ENCODE measurements at places on chromosomes 16 and 17. TPM values are rescaled to one million over a fixed set of nuclear protein-coding genes. Genes with fewer than 3 reads are reported as not detected.

DNA sequence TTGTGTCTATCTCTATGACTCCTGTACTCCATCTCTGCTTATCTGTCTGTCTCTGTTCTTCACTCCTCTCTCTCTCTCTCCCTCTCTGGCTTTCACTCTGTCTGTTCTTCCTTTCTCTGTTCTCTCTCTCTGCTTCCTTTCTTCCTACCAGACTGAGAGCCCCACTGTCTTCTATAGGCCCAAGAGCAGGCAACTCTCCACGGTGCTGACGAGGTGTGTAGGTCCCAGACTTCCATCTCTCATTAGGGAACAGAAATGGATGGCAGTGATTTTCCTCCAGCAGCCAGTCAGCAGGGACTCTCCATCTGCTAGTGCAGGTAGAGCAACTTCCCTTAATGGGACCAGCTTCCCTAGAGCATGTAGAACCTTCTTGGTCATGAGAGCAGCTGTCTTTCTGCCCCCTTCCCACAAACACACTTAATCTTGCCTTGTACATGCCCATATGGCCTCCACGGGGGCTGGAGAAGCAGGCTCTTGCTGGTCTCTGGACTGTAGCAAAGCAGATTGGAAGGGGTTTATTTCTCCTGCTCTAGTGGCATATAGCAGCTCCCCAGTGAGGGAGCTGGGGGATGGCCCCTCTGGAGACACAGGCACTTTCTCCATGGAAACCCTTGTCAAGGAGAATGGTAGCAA lies 47.8 kb upstream of the NLRP1 start:
- DNase-seq: no peak

DNA sequence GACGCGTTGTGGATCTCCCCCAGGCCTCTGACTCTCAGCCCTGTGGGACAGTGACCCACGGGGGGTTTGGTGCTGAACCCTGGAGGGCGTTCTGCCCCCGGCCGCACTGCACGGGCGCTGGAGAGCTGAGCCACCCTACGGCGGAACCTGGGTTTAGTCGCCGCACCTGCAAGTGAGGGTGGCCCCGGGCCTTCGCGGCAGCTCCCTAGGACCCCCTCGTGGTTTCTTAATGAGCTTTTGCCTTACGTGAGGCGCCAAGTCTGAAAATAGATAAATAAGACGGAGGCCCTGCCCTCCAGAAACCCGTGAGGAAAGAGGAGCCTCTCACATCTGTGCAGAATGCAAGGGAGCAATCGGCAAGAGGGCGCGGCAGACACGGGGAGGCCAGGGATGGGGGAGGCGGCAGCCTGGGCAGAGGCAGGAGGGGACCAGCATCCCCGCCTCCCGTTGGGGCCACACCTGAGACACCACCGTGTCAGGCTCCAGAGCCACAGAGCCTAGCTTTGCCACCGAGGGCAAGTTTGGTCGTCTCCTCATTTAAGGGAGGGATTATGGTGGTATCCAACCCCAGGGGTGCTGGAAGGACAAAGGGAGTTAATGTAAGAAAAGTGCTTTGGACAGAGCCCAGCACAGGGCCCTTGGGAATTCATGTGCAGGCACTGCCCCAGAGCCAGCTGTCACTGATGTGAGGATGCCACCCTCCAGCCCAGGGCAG lies 153.2 kb upstream of the CHMP6 start:
- DNase-seq: no peak

- DNase-seq: no peak
Measured at GRCh38 chr17:46726206-46726605, 92.3 kb downstream of the WNT3 start.

GRCh38 chr16:28826141-28826540 lies 3.3 kb downstream of the ATXN2L start:
- no peak for DNase-seq

GRCh38 chr17:48484850-48485249 lies 46.0 kb downstream of the HOXB1 start:
- no peak for DNase-seq

DNA sequence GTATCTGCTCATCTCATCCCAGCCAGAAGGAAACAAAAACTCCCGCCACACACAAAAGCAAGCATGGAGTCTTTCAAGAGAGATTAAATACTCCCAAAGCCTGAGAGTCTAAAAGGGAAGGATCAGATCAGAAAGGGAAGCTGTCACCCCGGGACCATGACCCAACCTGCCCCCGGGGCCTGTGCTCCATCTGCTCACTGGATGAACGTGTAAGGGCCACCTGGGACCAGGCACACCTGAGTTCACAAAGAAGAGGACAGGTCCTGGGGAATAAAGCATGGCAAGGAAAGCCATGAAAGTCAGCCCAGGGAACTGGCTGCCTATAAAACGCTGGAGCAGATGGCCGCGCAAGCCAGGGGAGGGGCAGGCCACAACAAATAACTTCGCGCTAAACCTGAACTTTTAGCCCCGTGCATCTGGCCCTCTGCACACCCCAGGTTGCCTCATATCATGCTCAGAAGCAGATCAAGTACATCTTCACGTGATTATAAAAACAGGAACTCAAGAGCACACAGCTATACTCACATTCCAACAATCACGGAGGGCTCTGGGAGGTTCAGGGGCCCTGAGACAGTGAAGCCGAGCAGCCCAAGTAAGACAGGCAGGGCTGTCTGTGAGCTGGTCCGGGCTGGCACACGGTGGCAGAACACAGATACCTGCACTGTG lies 3.4 kb downstream of the TMEM11 start:
- DNase-seq: no peak

- DNase-seq: no peak
Measured at GRCh38 chr17:27530764-27531391, 74.6 kb downstream of the KSR1 start.

DNA sequence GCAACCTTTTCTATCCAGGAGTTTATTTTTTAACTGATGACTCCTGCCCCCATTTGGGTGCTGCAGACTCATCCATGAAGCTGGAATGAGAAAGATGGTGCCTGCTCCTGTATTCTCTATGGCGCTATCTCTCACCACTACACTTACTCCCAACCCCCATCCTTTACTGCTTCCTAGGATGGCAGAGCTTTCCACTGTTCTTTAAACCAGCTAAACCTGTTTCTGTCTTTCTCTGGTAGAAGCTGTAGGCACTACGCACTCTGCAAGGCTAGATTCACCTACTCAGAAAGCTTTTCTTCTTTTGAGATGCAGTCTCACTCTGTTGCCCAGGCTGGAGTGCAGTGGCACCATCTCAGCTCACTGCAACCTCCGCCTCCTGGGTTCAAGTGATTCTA lies 47.0 kb downstream of the ADAMTS18 start:
- no peak for DNase-seq

GRCh38 chr16:11689031-11689840 lies 21.0 kb downstream of the SNN start:
- no peak for DNase-seq

DNA sequence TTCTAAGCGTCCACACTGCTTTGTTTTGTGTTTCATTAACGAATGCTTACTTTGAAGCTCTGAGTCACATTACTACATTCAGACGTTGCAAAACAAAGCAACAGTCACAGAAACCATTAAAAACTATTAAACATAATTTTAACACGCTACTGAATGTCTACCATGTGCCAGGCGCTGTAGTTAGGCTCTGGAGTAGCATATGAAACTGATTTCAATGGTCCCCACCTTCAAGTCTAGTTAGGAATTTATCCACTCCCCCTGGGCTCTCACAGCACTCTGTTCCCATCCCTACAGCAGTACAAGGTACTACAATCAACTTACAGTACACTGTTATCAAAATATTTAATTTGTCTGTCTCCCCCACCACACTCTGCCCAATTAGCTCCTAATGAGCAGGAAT lies 631 bp downstream of the UTP6 start:
- DNase-seq: no peak

GRCh38 chr16:10325783-10326543 lies 59.9 kb upstream of the ATF7IP2 start:
- DNase-seq: peak; percentile 62

- peak; percentile 63 for DNase-seq
Measured at GRCh38 chr16:85275533-85276249, 163.4 kb upstream of the CIBAR2 start.

DNA sequence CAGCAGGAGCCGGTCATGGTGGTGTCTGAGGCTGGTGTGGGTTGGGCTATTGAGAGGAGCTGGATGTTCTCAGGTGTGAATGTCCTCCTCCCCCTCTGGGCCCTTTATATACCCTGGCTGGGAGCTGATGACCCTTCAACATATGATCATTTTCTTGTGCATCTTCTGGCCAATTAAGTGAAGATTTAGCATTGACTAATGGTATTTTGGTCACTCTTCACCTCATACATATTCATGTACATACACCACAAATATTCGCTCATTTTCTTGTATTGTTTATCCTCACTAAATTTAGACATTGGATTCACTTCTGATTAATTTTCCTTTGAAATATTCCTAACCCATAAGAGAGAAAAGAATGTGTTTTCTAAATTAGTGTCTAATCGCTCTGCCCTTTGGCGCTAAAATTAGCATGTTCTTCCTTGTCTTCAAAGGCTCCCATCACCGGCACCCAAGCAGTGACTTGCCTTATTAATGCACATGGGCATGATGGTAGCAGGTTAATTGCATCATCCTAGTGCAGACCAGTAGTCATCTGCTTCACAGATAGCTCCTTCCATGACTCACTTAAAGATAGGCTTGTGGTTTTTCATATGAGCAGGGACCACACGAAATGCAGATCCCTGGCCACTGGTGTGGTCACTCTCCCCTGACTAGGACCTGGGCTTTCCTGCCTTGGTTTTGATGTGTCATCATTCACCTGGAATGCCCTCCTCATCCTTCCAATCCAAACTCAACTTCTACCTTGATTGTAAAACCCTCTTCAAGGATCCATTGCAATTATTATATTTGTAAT lies at the start of gene KRTAP2-4:
KRTAP2-4 (minus strand) TSS at position 51 of the 796 bp plus-strand sequence; CDS start at position 17, 34 bp downstream.
- no peak for DNase-seq

DNA sequence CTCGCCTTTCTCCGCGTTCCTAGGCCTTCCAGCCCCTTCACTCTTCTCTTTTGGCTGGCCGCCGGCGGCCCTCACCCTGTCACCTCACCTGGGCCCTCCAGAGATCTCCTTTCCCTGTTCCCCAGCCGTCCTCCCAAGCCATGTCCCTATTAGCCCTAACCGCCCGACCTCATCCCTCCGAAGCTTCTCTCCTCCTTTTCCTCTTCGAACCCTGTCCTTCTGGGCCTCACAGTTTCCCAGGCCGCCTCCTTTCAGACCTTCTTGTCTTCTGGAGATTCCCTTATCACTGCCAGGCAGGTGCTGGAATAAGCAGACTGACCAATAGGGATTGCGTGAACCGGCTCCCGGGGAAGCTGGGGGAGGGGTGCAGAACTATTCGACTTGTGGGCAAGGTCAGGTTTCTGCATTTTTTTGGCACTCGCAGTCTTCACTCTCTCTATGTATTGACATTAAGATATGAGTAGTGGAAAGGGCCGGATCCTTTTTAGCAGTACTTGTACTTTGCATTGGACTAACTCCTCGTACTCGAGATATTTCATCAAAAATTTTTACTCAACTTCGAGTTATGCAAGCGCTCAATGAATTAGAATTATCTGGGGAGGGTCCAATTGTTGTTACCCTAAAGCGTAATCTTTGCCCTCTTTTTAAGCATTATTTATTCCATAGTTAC lies 690 bp downstream of the RHOT1 start:
- peak; percentile 57 for DNase-seq

DNA sequence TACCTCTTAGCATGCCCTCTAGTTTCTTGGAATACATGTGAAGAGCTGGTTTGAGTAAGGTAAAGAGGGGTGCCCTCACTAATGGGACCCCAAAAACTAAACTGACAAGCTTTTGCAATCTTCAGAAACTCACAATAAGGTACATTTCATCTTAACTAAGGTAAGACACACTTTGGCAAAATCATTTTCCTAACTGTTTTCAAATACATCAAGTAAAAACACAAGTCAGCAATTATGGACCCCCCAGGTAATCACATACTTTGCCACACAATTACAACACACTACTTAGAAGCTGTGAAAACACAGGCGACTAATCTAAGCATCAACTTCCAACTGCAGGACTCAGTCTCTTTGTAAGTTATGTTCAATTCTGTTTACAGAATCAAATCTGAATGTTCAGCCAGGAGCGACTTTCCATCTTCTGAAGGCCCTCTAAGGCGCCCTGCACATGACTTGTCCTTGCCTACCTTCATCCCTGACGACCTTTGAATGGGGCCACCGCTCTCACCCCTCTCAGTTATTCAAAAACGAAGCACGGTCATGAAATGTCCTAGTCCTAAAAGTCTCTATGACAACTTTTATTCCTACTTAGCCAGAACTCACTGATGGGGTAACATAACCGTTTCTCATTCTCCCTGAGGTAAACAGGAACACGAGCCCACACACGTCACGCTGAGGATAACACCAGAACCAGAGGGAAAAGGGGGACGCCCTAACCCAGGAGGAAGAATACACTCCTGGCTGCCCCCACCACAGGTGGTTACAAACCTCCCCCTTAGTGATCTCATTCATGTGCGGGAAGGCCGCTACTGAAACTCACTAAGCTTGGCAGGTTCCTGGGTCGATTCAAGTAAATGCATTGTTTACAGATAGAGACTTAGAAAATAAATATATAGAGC lies 5.5 kb downstream of the CREBBP start:
- DNase-seq: no peak

DNA sequence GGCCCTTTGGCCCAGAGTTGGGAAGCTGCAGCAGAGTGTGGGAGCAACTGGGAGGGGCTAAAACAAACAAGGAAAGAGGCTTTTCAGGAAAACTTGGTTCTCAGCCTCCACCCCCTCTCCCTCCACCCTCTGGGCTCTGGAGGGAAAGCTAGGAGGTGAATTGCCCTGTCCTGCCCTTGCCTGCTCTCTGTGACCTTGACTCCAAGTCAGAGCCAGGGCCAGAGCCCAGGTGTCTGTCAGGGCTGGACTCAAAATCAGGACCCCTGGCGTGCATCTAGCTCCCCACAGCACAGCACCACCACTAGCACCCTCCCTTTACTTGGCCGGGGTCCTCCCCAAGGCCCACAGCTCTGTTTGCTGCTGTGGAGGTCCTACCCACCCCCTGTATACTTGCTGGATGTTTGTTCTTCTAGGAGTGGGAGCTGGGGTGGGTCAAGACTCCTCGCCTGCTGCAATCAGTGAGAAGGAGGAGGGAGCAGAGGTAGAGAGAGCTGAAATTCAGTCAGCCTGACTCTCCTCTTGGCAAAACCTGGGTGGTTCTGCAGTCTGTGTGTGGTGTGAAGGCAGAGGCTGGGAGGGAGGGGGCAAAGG lies 2.8 kb upstream of the NR1D1 start:
- no peak for DNase-seq

Gene NATD1
- total RNA-seq: 22.1 TPM

Gene TP53TG3
- not detected for total RNA-seq

Gene PLEKHG4
- 0.72 TPM for total RNA-seq

Gene DUSP3
- 272 TPM for total RNA-seq

Gene CCNF
- total RNA-seq: 0.71 TPM

Gene CLN3
- 9.2 TPM for total RNA-seq

Gene SLC6A2
- total RNA-seq: not detected

Gene IRX5
- total RNA-seq: 23.0 TPM
